T-helper 2 cell (primary cell): ENCODE measurements at places on chromosomes 6 and 20.

GRCh38 chr6:142318714-142319113 lies 16.9 kb downstream of the ADGRG6 start:
- DNase-seq = peak; percentile 6

DNA sequence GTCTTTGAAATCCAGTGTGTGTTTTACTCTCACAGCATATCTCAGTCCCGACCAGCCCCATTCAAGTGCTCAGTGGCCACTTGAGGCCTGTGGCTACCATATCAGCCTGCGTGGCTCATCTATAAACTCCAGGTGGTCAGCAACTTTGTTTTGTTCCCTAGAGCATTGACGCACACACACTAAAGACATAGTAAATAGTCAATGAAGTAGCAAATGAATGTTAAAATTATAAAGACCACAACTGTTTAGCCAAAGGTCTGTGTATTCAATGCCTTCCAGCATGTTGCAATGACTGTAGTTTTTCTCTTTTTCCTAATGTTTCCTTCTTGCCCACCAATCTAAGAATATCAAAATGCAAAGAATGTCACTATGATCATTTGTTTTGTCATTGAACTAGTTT lies 238.2 kb upstream of the ZNF217 start:
- no peak for DNase-seq

GRCh38 chr20:388034-388994 lies 7.8 kb downstream of the TRIB3 start:
- no peak for DNase-seq

- DNase-seq = no peak
These were observed 64.6 kb upstream of the SCP2D1 start for GRCh38 chr20:18748987-18749386.

GRCh38 chr6:53251033-53251672 lies 97.6 kb downstream of the ELOVL5 start:
- DNase-seq = no peak

DNA sequence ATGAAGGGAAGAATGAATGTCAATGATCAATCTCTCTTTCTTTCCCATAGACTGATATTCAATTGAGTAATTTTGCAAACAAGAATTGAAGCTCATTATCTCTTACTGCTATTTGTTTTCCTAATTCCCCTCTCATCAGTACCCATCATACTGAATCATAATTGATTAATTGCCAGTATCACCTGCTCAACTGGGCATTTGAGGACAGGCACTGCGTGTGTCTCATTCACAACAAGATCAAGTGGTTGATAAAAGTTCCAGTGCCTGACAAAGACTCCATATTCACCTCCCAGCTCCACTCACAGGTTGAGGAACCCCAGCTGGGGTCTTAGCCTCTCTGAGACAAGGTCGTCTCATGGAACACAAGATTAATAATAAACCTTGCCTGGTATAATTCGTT lies 67.7 kb downstream of the BCAS1 start:
- DNase-seq = no peak

- DNase-seq = no peak
These were observed 18.2 kb downstream of the AKAP12 start for GRCh38 chr6:151257985-151258445.

DNA sequence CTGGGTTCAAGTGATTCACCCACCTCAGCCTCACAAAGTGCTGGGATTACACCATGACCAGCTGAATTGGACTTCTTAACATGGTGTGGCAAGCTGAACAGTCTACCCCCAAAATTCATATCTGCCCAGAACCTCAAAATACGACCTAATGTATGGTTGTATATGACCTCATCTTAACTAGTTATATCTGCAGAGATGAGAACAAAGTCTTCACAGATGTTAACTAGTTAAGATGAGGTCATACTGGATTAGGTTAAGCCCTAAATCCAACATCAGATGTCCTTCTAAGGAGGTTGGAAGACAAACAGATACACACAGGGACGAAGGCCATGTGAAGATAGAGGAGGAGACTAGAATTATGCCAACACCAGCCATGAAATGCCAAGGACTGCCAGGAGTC lies 102.5 kb downstream of the JPH2 start:
- DNase-seq = no peak

GRCh38 chr6:1770968-1771723 lies 161.4 kb downstream of the FOXC1 start:
- DNase-seq = no peak

- no peak for DNase-seq
These were observed 30.0 kb downstream of the ALDH5A1 start for GRCh38 chr6:24524805-24525204.

GRCh38 chr20:59123011-59123677 lies 40.5 kb upstream of the ZNF831 start:
- DNase-seq = no peak

- no peak for DNase-seq
These were observed 12.4 kb downstream of the GABBR1 start for GRCh38 chr6:29620630-29621029.

DNA sequence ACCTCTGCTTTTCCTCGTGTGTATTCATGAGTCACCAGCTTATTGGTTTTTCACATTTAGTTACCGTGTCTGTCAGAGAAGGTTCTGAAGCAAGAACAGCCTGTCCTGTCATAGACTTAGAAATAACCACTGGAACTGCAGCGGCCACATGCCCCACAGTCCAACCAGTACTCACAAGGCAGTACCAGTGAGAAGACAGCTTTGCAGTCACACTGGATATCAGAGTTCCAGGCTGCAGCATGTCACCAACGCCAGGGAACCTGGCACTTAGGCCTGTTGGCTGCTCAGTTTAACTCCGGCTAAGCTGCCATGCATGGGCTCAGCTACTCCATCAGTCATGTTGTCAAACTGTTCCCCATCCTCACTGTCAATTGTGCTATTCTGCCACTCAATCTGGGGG lies 40.1 kb downstream of the ADNP start:
- no peak for DNase-seq

GRCh38 chr6:89927264-89927663 lies 33.0 kb downstream of the GJA10 start:
- no peak for DNase-seq

DNA sequence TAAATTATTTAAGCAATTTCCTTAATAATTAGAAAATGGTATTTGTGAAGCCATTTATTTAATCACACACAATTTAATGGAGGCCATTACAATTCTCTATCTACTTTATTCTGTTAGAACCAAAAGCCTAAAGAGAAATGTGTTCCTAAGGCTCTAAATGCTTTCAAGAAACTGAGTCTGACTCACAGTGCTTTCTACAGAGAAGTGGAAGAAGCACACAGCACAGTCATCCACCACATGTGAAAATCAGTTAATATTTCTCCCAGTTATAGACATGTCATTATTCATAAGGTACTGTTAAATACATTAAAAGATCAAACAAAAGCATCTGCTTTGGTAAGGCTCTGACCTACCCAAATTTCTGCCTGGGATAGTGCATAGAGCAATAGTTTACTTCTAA lies 214.4 kb downstream of the ALDH8A1 start:
- no peak for DNase-seq

DNA sequence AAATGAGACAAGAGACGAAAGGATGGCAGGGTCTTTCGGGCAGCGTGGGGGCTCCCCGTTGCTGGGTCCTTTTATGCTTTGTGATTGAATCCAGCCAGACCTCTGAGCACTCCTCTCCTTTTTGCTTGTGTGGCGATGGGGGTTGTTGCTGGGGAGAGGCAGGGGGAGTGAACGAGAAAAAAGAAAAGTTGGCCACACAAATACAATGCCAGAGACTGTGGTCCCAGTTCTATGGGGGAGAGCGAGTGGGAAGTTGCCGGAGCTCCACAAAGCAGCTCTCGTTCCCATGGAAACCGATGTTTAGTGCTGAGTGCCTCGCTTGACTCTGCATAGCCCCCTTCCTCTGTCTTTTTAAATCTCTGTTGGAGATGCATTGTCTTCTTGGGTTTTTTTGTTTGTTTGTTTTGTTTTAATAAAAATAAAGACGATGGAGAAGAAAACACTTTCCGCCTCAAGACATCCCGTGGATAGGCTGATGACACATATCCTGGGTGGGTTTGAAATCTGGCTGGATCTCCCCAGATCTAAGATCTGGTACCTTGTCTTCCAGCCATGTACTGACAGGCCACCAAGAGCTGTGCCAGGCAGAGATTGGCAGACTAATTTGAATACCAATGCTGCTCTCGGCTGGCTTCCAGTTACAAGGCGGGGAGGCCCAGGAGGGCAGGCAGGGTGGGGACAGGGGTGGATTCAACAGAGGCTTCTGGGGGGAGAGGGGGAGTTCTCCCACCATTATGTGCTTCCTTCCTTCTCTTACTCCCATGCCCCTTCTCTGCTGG lies 529.3 kb downstream of the QKI start:
- DNase-seq = no peak

- no peak for DNase-seq
These were observed 349.9 kb upstream of the SLC35B3 start for GRCh38 chr6:8785223-8785622.

DNA sequence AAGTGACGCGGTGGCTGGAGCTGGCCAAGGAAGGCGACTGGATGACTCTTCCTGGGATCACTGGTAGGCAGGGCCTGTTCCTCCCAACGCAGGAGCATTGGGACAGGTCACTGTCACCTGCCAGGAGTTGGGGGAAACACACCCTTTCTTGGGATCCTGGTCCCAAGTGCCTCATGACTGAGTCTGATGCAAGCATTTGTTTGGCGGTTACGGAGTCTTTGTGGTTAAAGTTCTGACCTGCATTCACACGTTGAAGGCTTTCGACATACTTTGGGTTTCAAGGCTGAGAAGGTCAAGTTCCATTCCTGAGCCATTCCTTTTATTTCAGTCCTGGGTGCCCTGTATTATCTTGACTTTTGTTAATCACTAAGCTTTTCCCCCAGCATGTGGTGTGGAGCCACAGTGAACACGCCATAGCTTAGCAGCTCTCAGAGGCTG lies 6.0 kb downstream of the PNLDC1 start:
- DNase-seq = no peak

GRCh38 chr6:14674458-14674857 lies 556.9 kb downstream of the CD83 start:
- no peak for DNase-seq

- DNase-seq = no peak
These were observed 309.3 kb upstream of the CDYL start for GRCh38 chr6:4466769-4467480.

DNA sequence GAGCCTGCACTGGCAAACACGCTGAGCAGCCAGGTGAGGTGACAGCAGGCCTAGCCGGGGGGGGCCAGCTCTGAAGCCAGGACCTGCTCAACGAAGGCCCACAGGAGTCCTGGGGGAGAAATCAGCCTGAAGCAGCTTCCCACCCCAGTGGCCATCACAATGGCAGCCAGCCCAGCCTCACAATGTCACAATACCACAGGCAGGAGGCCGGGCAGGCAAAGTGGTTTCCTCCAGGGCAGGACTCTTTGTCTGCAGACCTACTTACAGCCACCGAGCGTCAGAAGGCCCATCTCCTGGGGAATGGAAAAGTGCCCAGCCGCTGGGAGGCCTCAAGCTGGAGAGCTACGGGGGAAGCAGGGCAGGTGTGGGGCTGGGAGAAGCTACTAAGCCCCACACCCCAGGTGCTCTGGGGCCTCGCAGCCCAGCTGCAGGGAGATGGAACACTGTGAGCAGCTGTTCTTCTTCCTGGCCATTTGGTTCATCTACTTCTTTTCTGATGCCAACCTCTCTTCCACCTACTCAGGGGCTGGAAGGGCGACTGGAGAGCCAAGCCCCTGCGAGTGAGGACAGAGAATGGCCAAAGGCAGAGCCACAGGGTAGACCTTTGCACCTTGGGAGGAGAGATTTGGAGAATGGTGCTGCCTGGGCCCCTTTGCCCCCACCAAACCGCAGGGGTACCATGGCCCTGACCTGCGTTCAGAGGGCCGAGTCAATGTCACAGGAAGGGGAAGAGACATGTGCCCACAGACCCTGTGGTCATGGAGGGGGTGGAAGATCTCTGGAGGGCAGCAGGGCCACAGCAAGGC lies 22.3 kb upstream of the AVP start:
- DNase-seq = no peak

- no peak for DNase-seq
These were observed 3.2 kb upstream of the RWDD1 start for GRCh38 chr6:116568111-116568510.

GRCh38 chr20:3590164-3590563 lies 73.0 kb downstream of the GFRA4 start:
- no peak for DNase-seq

- no peak for DNase-seq
These were observed 3.1 kb upstream of the MAVS start for GRCh38 chr20:3843490-3843889.

DNA sequence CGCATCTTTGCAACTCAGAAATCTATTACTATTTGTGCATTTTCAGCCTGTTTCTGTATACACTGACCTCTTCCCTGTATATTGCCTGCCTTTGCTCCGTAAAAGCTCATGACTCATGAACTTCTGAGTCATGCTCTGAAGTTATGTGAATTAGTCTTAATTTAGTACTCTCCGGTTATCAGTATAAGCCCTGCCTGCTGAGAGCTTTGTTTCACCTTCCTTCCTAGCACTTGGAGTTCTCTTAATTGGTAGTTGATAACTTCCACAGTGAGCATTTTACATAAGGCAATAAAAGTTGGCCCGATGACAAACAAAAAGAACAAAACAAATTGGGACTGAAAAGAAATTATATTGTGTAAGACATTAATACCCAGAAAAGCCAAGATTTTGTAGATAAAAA lies 231.4 kb downstream of the GJA1 start:
- DNase-seq = no peak

GRCh38 chr6:55023230-55023629 lies 151.1 kb upstream of the HCRTR2 start:
- DNase-seq = no peak

- no peak for DNase-seq
These were observed 200.9 kb upstream of the EYA4 start for GRCh38 chr6:133040094-133040802.

GRCh38 chr20:44653546-44653945 lies 2.0 kb upstream of the ADA start:
- DNase-seq = no peak

- DNase-seq = no peak
These were observed 107.1 kb downstream of the BANF2 start for GRCh38 chr20:17806739-17807441.

- DNase-seq = no peak
These were observed 233.4 kb downstream of the CD109 start for GRCh38 chr6:73929405-73929804.

- no peak for DNase-seq
These were observed 52.9 kb downstream of the RIOK1 start for GRCh38 chr6:7442467-7442866.

- DNase-seq = no peak
These were observed 16.9 kb downstream of the SYTL3 start for GRCh38 chr6:158666628-158667359.
